Myocyte (in vitro differentiated cells): ENCODE measurements at places on chromosomes 3 and 15. TPM values are rescaled to one million over a fixed set of nuclear protein-coding genes. Genes with fewer than 3 reads are reported as not detected.

Gene PIGZ
- 1.9 and 3.1 TPM in 2 replicates for total RNA-seq

Gene CXCR6
- not detected in 2 replicates for total RNA-seq

Gene SAMD7
- total RNA-seq = not detected in 2 replicates

- no peak for DNase-seq
Observed at GRCh38 chr15:94910166-94910565, 678.8 kb downstream of the MCTP2 start.

- DNase-seq = no peak
Observed at GRCh38 chr3:127068111-127068810, 85.3 kb downstream of the PLXNA1 start.

DNA sequence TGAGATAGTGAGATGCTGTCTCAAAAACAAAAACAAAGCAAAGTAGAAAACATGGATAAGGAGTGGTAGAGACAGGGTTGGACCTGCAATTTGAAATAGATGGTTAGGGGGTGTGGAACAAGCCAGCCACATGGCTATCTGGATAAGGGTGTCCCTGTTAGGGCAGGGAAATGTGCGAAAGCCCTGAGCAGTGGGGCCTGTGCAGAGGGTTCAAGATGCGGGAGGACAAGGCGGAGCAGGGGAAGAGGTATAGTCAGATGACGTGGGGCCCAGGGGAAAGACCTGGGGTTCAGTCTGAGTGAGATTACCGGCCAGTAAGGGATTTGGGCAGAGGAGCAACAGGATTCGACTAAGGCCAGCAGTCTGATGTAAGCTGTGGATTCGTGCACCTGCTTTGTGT lies 18.4 kb upstream of the NR2E3 start:
- DNase-seq = no peak

DNA sequence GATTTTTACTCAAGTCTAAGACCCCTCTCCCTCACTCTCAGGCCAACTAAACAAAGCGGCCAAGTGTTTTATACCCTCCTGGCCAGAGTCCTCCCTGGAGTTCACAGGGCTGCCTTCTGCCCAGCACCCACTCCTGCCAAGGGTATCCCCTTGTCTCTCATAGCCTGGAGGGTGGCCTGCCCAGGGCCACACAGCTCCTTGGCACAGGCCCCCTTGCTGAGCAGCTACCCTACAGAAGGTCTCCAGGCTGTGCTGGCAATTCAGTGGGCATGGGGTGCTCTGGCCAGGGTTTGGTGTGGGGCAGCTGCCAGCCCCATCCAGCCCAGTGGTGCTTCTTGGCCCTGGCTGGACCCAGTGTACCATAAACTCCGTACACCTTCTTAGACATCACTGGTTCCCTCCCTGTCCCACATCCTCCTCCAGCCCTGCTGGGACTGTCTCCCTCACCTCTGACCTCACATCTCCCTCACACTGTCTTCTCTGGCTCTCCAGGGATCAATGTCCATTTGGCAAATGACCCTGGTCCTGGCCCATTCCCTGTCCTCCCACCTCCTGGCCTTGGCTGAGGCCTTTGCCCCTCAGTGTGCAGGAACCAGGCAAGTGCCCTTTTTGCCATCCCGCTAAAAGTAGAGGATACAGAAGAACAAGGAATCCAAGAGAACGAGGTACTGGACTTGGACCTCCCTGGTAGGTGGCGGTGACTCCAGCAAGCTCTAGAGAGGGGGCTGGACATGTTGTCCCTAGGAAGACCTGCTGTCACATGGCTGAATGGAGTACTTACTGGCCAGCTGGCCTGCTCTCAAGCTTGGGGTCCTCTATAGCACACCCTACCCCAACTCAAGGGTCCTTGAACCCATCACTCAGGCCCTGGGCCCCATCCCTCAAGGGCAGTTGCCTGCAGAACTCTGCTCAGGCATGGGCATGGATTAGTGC lies 50.0 kb upstream of the TRPM1 start:
- no peak for DNase-seq
